ENCODE measurements at places on chromosomes 2 and 18. TPM values are rescaled to one million over a fixed set of nuclear protein-coding genes. Genes with fewer than 3 reads are reported as not detected.

Gene GKN1
- total RNA-seq: not detected

Gene GAL3ST2
- not detected for total RNA-seq

Gene RNF125
- 1.6 TPM for total RNA-seq

Gene TCF23
- total RNA-seq: not detected

Gene VAMP5
- total RNA-seq: 140 TPM

Gene MEP1B
- not detected for total RNA-seq

Gene NXPH2
- not detected for total RNA-seq

Gene TXNDC2
- not detected for total RNA-seq

Gene PHOSPHO2
- 4.4 TPM for total RNA-seq

Gene DES
- total RNA-seq: not detected

Gene DOCK10
- 15.1 TPM for total RNA-seq

Gene SGO2
- total RNA-seq: 8.1 TPM

Gene EFR3B
- 1.5 TPM for total RNA-seq

Gene MAPK4
- total RNA-seq: 0.05 TPM

Gene PTH2R
- total RNA-seq: 0.97 TPM

Gene PLEKHH2
- total RNA-seq: 5.7 TPM

Gene CHRND
- total RNA-seq: not detected

Gene TXNDC9
- 100 TPM for total RNA-seq
